ENCODE measurements at places on chromosomes 13 and 19.
A peak's percentile ranks its signal among the peaks of the same experiment; 100 is the strongest.

GRCh38 chr13:48655291-48655690, 1.6 kb downstream of the CYSLTR2 start:
- ATAC-seq = no peak

DNA sequence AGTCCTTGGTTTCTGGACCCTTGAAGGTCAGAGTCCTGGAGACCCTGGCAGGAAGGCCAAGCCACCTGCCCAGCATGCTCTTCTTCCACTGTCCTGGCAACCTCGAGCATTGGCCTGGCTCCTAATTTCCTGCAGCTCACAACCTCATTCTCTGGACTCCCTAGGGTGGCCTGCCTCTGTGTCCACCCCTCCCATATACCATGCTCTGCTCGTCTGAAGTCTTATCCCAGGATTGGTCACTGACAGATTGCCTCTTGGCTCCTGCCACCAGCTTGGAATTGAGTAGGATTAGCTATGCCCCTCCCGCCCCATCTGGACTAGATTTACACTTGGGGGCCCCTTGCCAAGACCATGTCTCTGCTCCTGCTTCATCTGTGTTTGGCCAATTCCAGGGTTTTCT, 17.1 kb upstream of the WASF3 start:
- no peak for ATAC-seq

GRCh38 chr19:47273313-47274070, 1.2 kb upstream of the INAFM1 start:
- ATAC-seq = peak; percentile 76

GRCh38 chr19:34428549-34429285, 536 bp downstream of the UBA2 start:
- ATAC-seq = peak; percentile 37

- ATAC-seq = peak; percentile 81
These were observed 34.2 kb downstream of the GPR42 start for GRCh38 chr19:35404879-35405622.

DNA sequence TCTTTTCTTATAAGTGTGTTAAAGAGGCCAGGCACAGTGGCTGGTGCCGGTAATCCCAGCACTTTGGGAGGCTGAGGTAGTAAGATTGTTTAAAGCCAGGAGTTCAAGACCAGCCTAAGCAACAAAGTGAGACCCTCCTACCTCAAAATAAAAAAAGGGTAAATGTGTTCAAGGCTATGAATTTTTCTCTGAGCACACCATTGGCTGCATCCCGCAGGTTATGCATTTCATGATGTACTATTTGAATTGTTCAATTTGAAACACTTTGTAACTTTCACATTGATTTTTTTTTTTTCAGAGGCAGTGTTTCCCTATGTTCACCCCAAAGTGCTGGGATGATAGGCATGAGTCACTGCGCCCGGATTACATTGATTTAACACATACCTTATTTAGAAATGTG, 138.1 kb downstream of the PTPRS start:
- no peak for ATAC-seq

DNA sequence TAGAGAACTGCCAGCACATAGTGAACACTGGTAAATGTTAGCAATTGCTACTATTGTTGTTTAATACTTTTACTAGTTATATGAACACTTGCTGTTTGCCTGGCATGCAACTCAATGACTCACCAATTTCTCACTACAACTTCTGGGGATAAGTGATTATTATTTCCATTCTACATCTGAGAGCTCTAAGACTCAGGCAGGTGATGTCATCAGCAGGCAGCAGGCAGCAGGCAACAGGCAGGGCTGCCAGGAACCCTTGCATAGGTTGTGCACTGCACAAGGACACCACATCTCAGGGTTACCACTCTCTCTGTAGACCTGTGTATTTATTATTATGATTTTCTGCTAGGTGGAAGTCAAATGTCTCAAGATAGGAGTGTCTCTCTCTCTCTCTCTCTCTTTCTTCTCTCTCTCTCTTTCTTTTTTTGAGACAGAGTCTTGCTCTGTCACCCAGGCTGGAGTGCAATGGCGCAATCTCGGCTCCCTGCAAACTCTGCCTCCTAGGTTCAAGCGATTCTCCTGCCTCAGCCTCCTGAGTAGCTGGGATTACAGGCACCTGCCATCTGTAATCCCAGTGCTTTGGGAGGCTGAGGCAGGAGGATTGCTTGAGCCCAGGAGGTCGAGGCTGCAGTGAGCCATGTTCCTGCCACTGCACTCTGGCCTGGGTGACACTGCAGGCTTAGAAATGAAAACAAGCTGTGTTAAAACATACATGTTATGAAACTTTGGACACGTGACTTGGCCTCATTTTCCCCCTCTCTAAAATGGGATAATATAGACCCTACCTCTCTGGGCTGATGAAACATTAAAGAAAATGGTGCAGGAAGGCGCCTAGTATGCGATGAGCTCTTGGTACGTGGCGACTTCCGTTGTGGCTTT, 22.7 kb downstream of the HPN start:
- peak; percentile 77 for ATAC-seq

GRCh38 chr19:19434483-19435045, 29.1 kb downstream of the GATAD2A start:
- ATAC-seq = no peak

DNA sequence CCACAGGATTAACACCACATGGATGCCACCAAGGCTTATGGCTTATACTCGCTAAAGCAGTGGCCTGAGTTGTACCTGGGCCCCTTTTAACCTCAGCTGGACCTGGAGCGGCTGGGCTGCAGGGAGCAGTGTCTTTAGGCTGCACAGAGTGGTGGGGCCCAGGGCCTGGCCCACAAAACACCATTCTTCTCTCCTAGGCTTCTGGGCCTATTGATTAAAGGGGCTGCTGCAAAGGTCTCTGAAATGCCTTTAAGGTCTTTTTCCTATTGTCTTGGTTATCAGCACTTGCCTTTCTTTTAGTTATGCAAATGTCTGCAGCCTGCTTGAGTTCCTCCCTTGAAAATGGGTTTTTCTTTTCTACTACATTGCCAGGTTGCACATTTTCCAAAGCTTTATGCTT, 973.9 kb upstream of the PRR20A start:
- no peak for ATAC-seq

- ATAC-seq = peak; percentile 87
These were observed 8.8 kb downstream of the ALOX5AP start for GRCh38 chr13:30744056-30744680.

GRCh38 chr19:50315773-50316448, 13.3 kb downstream of the KCNC3 start:
- ATAC-seq = peak; percentile 58

- peak; percentile 51 for ATAC-seq
These were observed at the start of gene GNA15 for GRCh38 chr19:3135961-3136683. GNA15 (plus strand) TSS chr19:3136033; CDS start chr19:3136451, 418 bp downstream.

- ATAC-seq = no peak
These were observed 9.1 kb upstream of the MCF2L start for GRCh38 chr13:112959701-112960542.

- ATAC-seq = no peak
These were observed 102.6 kb downstream of the LRCH1 start for GRCh38 chr13:46655377-46656180.
